ENCODE measurements at places on chromosomes 5 and 9.

- DNase-seq = peak; percentile 40
Observed at GRCh38 chr9:19408693-19409400, at the start of gene ACER2. TSS of gene ACER2 (plus strand) at chr9:19409009. CDS start at chr9:19409085, 76 bp downstream.

DNA sequence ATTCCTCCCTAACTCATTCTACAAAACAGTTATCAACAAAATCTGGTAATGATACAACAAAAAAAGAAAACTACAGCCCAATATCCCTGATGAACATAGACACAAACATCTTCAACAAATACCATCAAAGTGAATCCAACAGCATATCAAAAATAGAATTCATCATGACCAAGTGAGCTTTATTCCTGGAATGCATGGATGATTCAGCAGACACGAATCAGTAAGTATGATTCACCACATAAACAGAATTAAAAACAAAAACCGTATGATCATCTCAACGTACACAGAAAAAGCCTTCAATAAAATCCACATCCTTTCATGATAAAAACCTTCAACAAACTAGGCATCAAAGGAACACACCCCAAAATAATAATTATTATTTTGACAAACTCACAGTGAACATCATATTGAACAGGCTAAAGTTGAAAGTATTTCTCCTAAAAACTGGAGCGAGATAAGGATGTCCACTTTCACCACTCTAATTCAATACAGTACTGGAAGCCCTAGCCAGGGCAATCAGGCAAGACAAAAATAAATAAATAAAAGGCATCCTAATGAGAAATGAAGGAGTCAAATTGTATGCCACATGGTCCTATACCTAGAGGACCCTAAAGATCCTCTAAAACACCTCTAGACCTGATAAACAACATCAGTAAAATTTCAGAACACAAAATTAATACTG is 305.1 kb upstream of the RGMB start:
- DNase-seq = no peak

DNA sequence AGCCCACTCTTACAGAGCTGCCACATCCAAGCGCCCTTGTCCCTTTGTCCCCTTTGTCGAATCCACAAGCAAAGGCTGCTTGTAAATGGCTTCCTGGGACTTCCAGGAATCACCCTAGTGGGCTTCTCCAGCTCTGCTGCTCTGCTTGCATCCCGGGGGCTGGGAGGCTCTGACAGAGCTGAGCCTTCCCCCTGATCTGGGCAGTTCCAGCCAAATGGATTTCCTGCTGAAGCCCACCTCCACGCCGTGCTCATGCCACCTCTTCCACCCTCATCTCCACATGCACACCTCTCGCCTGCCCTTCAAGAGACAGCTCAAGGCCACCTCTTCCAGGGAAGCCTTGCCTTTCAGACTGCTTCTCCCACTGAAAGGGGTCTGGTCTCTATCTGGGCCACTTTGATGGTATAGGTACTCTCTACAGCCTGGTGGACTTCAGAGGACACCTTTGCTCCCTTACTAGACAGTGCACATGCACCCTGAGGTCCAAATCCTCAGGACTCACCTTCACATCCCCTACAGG is 106.2 kb downstream of the LHFPL2 start:
- no peak for DNase-seq

- DNase-seq = no peak
Observed at GRCh38 chr5:151541571-151541970, 49.6 kb downstream of the FAT2 start.

DNA sequence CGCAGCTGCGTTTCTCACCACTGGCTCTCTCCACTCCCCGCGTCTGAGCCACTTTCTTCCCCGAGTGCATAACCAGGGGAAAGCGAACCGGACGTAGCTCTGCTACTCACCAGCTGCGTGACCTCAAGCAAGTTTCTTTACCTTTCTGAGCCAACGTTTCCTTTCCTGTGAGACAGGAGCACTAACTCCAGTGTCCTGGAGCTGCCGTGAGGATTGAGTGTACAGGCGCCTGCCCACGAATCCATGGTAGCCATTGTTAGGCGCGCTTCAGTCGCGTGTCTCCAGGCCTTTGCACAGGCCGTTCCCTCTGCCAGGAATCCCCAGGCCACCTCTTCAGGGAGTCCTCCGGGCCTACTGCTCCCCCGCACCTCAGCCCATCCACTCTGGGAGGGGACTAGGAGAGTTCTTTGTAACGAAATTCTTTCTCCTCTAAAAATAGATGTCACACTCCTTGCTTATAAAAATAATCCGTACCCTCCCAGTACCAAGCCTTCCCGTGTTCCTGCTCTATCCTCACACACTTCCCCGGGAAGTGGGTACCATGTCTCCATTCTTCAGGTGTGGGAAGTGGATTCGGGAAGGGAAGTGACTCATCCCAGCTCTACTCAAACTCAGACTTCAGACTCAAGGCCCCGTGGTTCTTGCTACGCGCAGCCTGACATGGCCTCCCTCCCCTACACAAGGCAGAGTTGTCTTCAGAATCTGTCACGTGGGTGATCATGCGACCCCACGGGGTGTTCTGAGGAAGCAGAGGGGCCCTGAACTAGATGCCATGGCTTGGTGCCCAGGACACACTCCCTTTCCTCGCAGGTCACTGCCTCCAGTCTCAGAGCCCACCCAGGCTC is 16.1 kb upstream of the CRB2 start:
- no peak for DNase-seq

GRCh38 chr5:151647320-151647861 is 39.3 kb downstream of the SPARC start:
- peak; percentile 13 for DNase-seq

- peak; percentile 25 for DNase-seq
Observed at GRCh38 chr5:57172466-57173318, 1.2 kb upstream of the GPBP1 start.

GRCh38 chr9:87097238-87097637 is 149.9 kb upstream of the GAS1 start:
- DNase-seq = no peak

DNA sequence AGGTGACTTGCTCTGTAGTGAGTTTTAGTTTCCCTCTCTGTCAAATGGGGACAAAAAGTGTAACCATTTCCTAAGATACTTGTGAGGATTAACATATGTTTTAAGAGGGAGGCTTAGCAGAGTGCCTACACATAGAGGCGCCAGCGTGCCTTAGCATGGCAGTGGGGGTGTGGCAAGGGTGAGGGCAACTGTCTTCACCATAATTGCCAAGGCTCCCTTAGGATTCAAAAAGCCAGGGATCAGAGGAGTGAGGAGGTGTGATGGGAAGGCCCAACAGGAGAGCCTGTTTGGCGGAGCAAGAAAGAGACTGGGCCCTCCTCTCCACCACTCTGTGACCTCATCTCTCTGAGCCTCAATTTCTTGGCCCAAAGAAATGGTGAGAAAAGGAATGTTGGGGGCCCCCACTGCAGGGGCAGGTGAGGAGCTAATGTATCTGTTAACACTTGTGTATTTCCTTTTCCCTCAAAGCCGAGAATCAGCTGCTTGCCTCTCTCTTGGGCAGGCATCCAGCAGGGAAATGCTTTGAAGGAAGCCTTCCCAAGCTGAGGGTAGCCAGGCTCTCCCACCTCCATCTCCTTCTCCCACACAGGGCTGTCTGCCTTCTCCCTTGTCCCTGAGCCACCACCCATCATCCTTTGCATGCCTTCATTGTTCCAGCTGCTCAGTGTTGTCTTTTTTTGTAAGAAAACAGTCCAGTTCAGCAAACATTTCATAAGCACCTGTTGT is 76.0 kb downstream of the DAB2IP start:
- DNase-seq = no peak

DNA sequence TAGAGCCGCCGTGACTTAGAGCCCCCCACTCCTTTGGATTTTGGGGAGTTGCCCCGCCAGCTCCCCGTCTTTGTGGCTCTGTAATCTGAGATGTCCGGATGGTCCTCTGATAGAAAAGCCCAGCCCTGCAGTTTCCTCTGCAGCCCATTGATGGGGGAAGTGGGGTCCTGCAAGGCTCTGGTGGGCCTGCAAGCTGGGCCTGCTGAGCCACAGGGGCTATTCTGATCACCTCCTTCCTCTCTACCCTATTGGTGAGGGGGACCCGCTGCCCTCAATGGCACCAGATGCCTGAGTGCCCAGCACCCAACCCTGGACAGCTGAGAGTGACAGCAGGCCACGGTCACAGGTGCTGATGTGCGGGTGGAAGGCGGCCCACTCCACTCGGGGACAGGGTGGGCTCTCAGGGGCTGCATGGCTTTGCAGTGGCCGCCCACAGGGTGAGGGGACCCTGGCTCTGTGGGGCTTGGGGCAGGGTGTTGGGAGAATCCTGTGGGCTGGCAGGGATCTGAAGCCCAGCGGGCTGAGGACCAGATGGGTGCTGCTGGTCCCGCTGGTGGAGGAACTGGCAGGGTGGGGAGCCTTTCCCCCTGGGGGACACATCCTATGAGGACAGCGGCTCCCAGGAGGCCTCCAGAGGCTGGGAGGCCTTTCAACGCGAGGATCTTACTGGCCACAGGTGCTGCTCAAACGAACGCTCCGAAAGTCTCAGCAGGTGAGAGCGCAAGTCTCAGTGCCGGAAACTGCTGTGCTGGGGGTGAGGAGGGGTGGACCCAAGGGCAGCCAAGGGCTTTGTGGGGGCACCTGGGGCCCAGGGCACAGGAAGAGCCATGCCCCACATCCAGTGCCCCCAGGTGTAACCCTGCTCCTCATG is 30.0 kb upstream of the LPCAT1 start:
- no peak for DNase-seq

GRCh38 chr5:34699155-34700077 is 43.3 kb downstream of the RAI14 start:
- no peak for DNase-seq

DNA sequence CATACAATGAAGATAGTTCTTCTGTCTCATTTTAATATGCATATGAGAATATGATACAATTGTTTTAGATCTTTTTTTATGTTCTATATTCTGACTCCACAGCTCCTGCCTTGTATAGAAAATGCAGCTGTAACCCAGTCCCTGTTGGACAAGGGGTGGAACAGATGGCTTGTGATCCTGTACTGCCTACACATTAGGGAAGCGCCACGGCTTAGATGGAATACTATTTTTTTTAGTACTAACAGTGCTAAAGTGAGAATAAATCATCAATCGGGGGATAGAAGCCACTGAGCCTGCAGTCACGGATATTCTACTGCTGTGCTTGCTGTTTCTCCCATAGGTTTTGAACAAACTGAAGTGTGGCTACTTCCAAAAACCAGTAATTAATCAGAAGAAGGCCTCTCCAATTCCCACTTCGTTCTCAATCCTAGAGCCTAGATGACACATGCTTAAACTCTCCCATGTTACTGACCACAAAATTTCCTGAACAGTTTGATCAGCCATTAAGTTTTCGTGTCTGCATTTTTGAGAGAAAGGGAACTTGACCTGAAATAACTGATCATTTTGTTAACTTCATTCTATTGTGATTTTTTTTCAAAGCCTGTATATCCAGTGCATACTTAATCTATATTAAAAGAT is 150.3 kb downstream of the CDH18 start:
- no peak for DNase-seq

GRCh38 chr9:121463026-121463807 is 36.4 kb downstream of the GGTA1 start:
- peak; percentile 28 for DNase-seq

DNA sequence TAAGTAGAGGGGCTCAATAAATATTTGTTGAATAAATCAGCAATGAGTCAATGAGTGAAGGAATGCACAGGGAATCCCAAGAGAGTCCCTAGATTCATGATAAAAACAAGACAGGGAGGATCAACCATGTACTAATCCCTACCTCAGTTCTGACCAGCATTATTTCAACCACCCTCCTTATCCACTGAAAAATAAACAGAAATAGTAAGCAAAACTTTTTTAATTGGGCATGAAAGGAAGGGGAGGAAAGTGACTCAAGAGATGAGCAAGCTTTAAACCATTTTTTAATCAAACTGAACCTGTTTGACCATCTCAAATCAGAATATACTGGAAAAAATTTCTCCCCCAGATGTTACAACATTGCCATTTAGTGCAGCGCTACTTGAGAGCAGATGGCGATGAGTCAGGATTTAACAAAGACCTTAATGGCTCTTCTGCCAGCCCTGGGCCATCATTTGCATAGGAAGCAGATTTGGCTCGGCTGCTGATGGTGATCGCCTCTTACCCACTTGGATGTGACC is 194.8 kb upstream of the SLC30A5 start:
- no peak for DNase-seq

GRCh38 chr9:676780-677438 is 164.6 kb upstream of the DMRT1 start:
- DNase-seq = no peak

GRCh38 chr5:118793652-118794051 is 194.7 kb downstream of the DTWD2 start:
- no peak for DNase-seq

- no peak for DNase-seq
Observed at GRCh38 chr5:65037831-65038815, 269.4 kb downstream of the CWC27 start.

DNA sequence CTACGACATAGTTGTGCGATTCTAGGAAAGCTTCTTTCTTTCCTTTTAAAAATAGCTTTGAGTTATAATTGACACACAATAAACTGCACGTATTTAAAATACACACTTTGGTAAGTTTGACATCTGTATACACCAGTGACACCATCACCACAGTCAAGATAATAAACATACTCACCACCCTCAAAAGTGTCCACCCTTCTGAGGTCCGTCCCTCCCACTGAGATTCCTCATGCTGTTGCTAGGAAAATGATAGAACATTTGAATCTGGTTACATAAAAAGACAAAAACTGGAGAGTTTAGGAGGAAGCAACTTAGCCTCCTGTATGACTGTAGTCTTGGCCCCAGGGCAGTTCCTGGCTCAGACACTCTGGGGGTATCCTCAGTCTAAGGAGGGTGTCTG is 17.2 kb downstream of the S100Z start:
- DNase-seq = no peak

DNA sequence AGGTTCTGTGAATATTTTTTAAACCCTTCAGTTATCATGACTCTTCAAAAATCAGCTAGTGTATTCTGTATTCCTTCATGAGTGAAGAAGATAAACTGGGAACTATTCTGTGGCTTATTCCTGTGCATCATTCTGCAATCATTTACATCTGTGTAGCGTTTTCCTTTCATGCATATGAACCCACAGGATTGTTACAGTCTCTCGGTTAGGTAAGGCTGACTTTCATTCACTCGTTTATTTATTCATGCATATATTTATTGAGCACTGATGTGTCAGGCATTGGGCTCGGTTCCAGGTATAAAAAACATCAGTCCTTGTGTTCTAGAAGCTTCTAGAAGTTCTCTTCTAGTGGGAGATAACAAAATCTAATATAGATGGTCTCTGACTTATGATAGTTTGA is 318.4 kb downstream of the MAN2A1 start:
- DNase-seq = no peak

- no peak for DNase-seq
Observed at GRCh38 chr5:33457126-33457525, 16.4 kb downstream of the TARS1 start.

GRCh38 chr5:14157493-14157782 is 14.3 kb downstream of the TRIO start:
- DNase-seq = no peak

GRCh38 chr5:59536875-59537274 is 356.7 kb downstream of the PDE4D start:
- DNase-seq = no peak

GRCh38 chr5:42569953-42570548 is 146.8 kb downstream of the GHR start:
- DNase-seq = no peak
